Left colon (tissue), 2 donors: ENCODE measurements at places on chromosomes 1 and 21. TPM values are rescaled to one million over a fixed set of nuclear protein-coding genes. Genes with fewer than 3 reads are reported as not detected.
A peak's percentile ranks its signal among the peaks of the same experiment; 100 is the strongest.

Gene DEPDC1
- 5.6 TPM for total RNA-seq

Gene GCSAML
- total RNA-seq, result 0.67 TPM

- DNase-seq, result no peak
Measured at GRCh38 chr1:118145721-118146120, 39.3 kb downstream of the SPAG17 start.

DNA sequence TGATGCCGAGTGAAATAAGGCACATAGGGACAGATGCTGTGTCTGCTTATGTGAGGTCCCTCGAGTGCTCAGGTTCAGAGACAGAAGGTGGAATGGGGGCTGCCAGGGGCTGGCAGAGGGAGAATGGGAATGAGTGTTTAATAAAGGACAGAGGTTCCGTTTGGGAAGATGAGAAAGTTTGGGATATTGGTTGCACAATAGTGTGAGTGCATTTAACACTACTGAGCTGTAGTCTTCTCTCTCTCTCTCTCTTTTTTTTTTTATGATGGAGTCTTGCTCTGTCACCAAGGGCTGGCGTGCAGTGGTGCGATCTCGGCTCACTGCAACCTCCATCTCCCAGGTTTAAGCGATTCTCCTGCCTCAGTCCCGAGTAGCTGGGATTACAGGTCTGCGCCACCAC, 44.9 kb downstream of the TRAPPC10 start:
- DNase-seq, result no peak

DNA sequence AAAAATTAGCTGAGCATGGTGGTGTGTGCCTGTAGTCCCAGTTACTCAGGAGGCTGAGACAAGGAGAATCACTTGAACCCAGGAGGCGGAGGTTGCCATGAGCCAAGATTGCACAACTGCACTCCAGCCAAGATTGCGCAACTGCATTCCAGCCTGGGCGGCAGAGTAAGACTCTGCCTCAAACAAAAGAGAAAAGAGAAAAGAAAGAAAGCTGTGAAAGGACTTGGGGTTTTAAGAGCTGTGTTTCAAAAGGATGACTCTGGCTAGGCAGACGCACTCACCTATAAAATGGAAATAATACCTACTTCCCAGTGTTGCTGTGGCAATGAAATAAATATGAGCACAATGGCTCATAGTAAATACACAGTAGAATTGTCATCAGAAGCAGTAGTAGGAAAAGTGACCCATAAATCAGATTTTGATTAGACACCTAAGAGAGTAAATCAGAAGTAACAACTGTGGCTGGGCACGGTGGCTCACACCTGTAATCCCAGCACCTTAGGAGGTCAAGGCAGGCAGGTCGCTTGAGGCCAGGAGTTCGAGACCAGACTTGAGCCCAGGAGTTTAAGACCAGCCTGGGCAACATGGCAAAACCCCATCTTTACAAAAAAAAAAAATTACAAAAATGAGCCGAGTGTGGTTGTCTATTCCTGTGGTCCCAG, 45.9 kb upstream of the PUM1 start:
- peak; percentile 33 for DNase-seq
